ENCODE measurements at places on chromosomes 6 and 20.

GRCh38 chr6:63280639-63281180, 39.1 kb downstream of the LGSN start:
- DNase-seq: no peak

GRCh38 chr20:62692801-62693523, 15.7 kb upstream of the NTSR1 start:
- DNase-seq: no peak

DNA sequence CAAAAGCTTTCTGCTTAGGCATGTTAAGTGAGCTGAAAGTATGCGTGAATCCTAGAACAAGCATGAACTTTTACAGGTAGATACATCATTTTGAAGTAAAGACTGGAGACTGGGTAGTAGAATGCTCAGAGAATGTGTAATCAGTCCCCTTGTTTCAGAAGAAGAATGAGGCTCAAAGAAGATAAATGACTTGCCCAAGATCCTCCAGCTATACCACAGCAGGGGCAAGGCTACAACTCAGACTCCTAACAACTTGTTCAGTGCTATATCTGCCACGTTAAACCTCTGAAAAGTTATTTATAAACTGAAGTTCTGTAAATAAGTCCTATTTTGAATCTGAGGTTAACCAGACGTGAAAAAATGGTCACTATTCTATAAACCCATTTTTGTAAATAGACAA, 2.9 kb downstream of the RIPOR2 start:
- no peak for DNase-seq

DNA sequence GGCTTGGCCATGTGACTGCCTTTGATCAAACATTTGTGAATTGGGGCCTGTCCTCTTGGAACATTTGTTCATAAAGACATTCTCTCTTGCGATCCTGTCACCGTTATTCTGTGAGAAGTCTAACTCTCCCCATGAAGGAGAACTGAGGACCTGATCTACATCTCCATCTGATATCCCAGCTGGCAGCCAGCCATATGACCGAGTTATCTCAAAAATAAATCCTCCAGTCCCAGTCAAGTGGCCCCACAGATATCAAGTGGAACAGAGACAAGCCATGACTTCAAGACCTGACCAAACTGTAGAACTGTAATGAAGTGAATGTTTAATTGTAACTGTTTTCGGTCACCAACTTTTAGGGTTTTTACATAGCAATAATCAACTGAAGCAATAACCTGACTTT, 25.7 kb downstream of the SNX3 start:
- no peak for DNase-seq

DNA sequence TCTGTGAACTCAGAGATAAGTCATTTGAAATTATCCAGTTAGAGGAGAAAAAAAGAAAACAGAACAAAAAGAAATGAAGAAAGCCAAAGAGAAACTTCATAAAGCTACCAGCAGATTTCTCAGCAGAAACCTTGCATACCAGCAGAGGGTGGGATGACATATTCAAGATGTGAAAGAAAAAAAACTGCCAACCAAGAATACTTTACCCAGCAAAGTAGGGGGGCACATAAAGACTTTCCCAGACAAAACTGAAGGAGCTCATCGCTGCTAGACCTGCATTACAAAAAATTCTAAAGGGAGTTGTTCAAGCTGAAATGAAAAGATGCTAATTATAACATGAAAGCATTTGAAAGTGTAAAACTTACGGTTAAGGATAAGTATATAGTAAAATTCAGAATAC, 246.3 kb downstream of the FNDC1 start:
- DNase-seq: no peak

- no peak for DNase-seq
Measured at GRCh38 chr6:22709803-22710202, 140.4 kb downstream of the HDGFL1 start.

GRCh38 chr6:33983721-33984465, 162.0 kb downstream of the GRM4 start:
- DNase-seq: no peak

DNA sequence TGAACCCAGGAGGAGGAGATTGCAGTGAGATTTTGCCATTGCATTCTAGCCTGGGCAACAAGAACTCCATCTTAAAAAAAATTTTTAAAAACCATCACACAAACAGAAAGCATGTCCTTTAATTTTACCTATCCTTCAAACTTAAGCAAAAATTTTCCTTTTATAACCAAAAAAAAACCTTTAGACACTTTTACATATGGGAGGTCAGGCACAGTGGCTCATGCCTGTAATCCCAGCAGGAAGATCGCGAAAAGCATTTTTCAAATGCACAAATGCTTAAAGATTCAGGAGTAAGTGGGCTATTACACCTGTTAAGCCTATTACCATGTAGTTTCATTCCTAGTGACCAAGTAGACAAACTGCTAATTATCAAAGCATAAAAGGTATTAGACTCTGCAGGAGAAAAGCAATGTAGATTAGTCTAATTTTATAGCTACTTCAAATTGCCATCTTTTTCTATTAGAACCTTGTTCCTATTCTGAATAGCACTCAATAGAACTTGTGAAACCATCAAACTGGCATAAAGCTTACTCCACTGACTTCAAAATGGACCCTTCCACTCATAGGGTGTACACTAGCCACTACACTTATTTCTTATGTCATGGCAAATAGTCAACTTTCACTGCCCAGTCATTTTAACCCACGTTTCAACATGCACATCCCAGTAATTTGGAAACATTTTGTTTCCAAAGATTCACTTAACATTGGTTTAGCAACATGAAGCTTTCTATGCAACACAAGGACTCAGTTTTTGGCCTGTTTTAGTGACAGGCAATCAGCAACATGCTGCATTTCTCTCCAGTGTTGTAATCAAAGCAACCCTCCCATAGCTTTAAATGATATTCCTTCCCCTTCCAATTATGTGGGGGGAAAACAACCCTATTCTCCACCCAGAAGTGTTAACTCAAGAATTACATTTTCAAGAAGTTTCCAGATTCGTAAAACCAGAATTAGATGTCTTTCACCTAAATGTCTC, 4.0 kb downstream of the EEF1A1 start:
- no peak for DNase-seq

GRCh38 chr6:30769088-30769852, 24.9 kb upstream of the IER3 start:
- peak; percentile 77 for DNase-seq

GRCh38 chr6:147621263-147621662, 112.8 kb downstream of the SAMD5 start:
- no peak for DNase-seq

GRCh38 chr6:56525974-56526789, 116.5 kb downstream of the DST start:
- no peak for DNase-seq

- no peak for DNase-seq
Measured at GRCh38 chr6:41467061-41467460, 79.1 kb upstream of the FOXP4 start.

- DNase-seq: no peak
Measured at GRCh38 chr6:101730954-101731353, 337.4 kb downstream of the GRIK2 start.

GRCh38 chr6:14277405-14277930, 159.9 kb downstream of the CD83 start:
- DNase-seq: no peak

GRCh38 chr20:23826541-23827021, at the start of gene CST2:
TSS of gene CST2 (minus strand) at chr20:23826729. CDS start at chr20:23826660, 69 bp downstream.
- peak; percentile 35 for DNase-seq

DNA sequence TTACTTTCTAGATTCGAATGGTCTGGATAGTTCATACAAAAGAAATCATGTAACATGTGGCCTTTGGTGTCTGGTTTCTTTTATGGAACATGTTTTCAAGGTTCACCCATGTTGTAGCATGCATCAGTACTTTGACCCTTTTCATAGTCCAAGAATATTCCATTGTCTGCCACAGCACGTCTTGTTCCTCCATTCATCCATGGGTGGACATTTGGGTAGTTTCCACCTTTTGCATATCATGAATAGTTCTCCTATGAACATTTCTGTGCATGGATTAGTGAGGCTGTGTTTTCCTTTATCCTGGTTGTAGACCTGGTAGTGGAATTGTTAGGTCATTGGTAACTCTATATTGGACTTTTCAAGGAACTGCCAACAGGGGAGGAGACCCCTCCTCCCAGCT, 31.7 kb downstream of the GSTA3 start:
- no peak for DNase-seq

- no peak for DNase-seq
Measured at GRCh38 chr6:170160628-170161611, 130.0 kb downstream of the DLL1 start.

GRCh38 chr6:28488916-28489365, 26.7 kb downstream of the GPX6 start:
- no peak for DNase-seq

GRCh38 chr6:7140631-7141378, 33.0 kb downstream of the RREB1 start:
- peak; percentile 96 for DNase-seq

DNA sequence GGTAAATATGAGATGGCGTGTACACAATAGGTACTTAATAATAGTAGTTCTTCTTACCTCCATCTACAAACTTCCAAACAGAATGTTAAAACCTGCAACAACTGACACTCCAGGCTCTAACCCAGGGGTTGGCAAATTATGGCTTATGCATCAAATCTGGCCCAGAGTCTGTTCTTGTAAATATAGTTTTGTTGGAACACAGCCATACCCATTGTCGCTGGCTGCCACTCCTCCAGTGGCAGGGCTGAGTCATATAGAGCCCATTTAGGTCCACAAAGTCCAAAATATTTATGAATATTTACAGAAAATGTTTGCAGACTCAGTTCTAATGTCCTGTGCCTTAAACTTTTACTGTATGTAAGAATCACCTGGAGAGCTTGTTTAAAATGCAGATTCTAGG, 69.9 kb upstream of the BTBD3 start:
- no peak for DNase-seq

- no peak for DNase-seq
Measured at GRCh38 chr20:14497004-14497403, 159.6 kb upstream of the FLRT3 start.

GRCh38 chr20:4999788-5000187, 1.5 kb downstream of the SLC23A2 start:
- DNase-seq: no peak

DNA sequence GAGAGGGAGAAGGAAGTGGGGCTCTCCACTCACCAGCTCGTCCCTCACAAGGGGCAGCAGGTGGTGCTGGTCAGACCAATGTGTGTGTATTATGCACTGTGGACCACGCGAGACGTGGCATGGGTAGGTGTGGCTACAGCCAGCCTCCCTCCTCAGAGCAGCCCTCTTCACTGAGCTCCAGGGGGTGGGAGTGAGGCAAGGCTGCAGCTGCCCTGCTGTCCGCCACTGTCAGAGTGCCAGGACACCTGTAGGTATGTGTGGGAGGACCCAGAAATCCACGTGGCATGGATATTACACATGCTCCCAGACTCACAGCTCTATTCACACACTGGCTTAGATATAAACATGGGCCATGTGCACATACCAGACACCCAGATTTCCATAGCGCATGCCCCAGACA, 90.3 kb downstream of the VEGFA start:
- peak; percentile 38 for DNase-seq

GRCh38 chr6:18352001-18352400, 35.1 kb upstream of the RNF144B start:
- no peak for DNase-seq

DNA sequence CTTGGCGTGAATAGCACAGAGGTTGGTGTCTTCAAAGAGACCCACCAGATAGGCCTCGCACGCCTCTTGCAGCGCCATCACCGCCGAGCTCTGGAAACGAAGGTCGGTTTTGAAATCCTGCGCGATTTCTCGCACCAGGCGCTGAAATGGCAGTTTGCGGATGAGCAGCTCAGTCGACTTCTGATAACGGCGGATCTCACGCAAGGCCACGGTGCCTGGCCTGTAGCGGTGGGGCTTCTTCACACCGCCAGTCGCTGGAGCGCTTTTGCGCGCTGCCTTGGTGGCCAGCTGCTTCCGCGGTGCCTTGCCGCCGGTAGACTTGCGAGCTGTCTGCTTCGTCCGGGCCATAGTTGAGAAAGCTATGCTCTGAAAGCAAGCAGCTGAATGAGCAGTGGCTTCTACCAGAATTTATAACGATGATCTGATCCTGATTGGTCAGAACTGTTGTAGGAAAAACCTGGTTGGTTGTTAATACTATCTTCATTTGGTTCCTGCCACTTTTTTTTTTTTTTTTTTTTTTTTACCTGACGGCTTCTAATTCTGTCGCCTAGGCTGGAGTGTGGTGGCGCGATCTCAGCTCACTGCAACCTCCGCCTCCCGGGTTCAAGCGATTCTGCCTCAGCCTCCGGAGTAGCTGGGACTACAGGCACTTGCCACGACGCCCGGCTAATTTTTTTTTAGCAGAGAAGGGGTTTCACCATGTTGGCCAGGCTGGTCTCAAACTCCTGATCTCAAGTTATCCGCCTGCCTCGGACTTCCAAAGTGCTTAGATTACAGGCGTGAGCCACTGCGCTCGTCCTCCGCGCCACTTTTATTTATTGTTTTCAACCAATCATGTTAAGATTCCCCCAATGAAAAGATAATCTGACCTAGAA, 21.5 kb downstream of the OR2B2 start:
- peak; percentile 30 for DNase-seq

DNA sequence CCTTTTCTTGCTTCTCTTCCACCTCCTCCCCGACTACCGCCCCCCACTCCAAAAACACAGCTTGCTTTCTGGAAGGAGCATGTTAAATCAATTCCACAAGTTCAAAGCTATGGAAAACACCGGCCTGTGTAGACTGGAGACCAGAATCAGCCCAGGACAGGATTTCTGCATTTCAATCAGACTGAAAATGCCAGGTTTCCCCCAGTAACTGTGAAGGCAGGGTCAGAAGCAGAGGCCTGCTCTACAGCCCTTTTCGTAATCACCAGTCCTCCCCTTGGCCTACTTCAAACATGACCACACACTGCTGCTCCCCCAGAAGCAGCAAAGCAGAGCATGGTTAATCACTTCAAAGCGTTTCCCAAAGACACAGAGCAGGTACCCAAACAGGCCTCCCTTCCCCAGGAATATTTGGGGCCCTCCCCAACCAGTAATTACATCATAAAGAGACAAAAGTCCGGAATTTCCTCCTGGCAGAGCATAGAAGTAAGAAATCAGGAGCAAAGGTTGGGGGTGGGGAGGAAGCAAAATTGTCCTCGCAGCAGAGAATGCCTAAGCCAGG, 38.4 kb downstream of the ZMYND8 start:
- DNase-seq: peak; percentile 50
